ENCODE measurements at places on chromosomes 3 and 15.

DNA sequence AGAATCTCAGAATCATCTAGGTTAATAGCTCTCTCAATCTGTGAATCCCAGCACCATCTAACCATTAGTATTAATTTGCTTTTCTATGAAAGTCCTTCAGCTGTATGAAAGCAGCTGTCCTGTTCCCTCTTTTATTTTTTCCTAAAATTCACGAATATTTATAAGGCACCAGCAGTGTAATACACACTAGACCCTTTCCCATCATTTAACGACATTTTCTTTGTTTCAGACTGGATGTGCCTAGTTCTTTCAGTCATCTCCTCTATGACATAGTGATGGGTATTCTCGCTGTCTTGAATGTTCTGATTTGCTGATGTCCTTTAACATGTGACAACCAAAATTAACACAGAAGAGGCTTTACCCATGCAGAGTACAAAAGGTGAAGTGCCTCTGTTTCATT, 48.9 kb upstream of the ATP10A start:
- DNase-seq, result no peak

GRCh38 chr15:50880206-50880605, 28.3 kb upstream of the AP4E1 start:
- no peak for DNase-seq

GRCh38 chr15:28974142-28974541, 88.4 kb downstream of the APBA2 start:
- DNase-seq, result no peak

GRCh38 chr3:7315037-7315436, 454.1 kb downstream of the GRM7 start:
- DNase-seq, result no peak

- DNase-seq, result peak; percentile 56
Measured at GRCh38 chr15:100341750-100342560, at the start of gene ADAMTS17. TSS of gene ADAMTS17 (minus strand) at chr15:100341975. CDS start at chr15:100341899, 76 bp downstream.

DNA sequence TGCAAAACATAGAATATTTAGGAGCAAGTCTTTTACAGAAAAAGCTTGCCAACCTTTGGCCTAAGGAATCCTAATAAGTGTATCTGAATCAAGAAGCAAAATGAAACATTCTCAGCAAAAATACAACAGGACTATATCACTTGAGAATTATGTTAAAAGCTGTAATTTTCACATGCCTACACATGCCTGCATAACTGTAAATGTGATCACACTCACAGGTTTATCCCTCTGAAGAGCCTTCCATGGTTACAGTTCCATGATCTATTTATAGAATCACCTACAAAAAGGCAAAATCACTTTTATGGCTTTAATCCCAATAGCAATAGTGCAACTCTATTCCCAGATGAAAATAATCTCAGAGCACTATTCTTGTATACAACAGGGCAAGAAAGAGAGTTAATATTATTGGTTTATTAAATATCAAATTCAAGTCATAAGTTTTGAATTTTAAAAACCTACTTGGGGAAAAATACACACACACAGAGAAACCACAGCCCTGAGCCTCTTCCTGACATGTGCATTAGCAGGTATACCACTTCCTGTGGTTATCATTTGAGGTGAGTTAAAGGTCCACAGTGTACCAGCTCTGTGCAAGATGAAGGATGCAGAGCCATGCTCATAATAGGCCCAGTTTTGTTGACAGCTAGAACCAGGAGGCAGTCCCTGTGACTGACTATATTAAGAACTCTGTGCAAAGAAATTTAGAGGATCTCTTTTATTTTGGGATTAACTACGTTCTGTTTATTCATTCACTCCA, 252.5 kb upstream of the TGFBR2 start:
- DNase-seq, result no peak

- no peak for DNase-seq
Measured at GRCh38 chr15:81098861-81099651, 35.0 kb upstream of the CFAP161 start.

All from SIG-M5 (cell line).